SJSA1 (cell line): ENCODE measurements at places on chromosomes 13 and 19. TPM values are rescaled to one million over a fixed set of nuclear protein-coding genes. Genes with fewer than 3 reads are reported as not detected.
A peak's percentile ranks its signal among the peaks of the same experiment; 100 is the strongest.

DNA sequence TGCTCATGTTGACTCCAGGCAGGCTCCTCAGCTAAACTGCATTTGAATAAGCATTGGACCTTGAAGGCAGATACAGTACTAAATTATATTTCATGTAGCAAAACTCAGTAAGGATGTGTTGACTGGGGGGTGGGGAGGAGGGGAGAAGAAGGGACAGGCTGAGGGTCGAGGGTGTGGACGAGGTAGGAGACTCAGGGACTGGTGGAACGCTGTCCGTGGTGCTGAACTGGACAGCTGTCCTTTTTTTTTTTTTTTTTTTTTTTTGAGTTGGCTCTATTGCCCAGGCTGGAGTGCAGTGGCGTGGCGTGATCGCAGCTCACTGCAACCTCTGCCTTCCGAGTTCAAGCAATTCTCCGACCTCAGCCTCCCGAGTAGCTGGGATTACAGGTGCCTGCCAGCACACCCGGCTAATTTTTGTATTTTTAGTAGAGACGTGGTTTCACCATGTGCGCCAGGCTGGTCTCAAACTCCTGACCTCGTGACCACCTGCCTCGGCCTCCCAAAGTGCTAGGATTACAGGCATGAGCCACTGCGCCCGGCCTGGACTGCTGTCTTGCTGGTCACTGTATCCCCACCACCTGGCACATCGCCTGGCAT, 33.2 kb upstream of the CASP14 start:
- no peak for DNase-seq

CLEC11A gene
- 0.56 and 1.7 TPM in 2 replicates for total RNA-seq

DNA sequence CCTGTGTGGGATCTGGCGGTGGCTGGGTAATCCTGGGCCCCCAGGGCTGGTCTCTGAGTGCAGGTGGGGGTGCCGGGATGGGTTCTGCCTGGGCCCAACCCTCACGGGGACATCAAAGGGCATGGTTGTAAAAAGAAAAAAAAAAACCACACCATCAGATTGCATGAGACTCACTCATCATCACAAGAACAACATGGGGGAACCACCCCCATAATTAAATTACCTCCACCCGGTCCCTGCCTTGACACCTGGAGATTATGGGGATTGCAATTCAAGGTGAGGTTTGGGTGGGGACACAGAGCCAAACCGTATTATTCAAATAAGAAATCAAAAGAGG, 14.3 kb downstream of the C1QTNF9 start:
- no peak for DNase-seq

- DNase-seq: no peak
Measured at GRCh38 chr13:89694451-89694850, 1653.0 kb upstream of the MIR17HG start.

- DNase-seq: no peak
Measured at GRCh38 chr13:65149687-65150086, 2080.4 kb downstream of the PCDH9 start.

GFY gene
- not detected in 2 replicates for total RNA-seq

DNA sequence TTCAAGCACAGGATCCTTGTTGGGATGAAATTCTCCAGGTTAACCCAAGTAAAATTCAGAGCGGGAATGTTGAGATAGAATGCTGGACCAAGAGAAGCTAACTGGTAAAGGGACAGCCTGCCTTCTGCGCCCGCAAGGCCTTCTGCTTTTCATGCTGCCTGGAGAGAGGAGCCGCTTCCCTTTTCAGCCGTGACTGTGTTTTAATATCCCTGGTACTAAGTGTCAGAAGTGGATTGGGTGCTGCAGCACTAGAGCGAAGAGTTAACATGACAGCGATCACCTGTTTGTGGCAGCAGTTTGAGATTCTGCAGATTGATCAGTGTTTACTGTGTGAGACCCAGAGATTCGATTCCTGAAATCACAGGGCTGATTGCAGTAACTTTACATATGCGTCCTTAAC, 197.4 kb upstream of the ZNF536 start:
- DNase-seq: no peak

GRCh38 chr13:30026093-30026492, 175.7 kb upstream of the UBL3 start:
- DNase-seq: no peak

GRCh38 chr13:57224414-57224813, 57.4 kb downstream of the PRR20E start:
- no peak for DNase-seq

DNA sequence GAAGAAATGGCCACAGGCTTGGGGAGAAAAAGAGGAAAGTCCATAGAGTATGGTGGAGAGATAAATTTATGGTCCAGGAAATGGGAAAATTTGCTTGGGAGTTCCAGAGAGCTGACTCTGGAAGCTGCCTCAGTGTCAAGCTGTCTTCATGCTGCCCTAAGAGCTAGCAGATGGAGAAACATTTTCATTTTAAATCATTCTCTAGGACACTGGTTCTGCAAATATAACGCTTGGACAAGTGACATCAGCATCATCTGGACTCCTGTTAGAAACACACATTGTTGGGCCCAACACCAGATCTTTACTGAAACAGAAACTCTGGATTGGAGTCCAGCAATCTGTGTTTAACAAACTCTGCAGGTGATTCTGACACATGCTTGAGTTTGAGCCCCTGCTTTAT, 592.0 kb upstream of the KLF12 start:
- DNase-seq: no peak

DNA sequence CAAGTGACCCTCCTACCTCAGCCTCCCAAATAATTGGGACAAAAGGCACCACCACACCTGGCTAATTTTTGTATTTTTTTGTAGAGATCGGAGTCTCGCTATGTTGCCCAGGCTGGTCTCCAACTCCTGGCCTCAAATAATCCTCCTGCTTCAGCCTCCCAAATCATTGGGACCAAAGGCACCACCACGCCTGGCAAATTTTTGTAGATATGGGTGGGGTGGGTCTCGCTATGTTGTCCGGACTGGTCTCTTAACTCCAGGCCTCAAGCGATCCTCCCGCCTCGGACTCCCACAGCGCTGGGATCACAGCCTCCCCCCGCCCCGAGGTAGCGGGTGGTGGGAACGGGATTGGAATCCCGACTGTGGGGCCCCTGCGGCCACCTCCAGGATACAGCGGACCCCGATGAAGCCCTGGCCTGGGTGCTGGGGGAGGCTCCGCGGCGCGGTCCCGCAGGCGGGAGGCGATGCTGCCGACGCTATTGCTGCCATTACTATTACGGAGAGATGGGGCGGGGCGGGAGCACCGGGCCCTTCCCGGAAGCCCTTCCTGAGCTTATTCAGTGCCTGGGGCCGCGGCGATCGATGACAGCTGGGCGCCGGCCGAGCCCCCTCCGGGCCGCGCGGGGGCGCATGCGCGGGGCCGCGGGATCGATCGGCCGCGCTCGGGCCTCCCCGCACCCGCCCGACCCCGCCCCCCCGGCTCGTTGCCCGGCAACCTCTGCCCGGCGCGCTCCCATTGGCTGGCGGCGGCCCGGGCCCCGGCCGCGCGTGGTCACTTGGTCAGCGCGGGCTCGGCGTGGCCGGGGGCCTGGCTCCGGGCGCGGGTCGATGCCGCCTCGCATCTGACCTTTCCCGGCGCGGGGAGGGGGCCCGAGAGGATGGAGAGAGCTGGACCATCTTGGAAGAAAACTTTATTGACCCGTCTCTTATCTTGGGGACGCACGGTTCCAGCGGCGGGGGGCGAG, 27.9 kb upstream of the ONECUT3 start:
- no peak for DNase-seq

GRCh38 chr13:68588623-68589022, 1358.5 kb upstream of the PCDH9 start:
- DNase-seq: no peak

GRCh38 chr19:46723023-46723461, 6.1 kb upstream of the PRKD2 start:
- DNase-seq: no peak

DNA sequence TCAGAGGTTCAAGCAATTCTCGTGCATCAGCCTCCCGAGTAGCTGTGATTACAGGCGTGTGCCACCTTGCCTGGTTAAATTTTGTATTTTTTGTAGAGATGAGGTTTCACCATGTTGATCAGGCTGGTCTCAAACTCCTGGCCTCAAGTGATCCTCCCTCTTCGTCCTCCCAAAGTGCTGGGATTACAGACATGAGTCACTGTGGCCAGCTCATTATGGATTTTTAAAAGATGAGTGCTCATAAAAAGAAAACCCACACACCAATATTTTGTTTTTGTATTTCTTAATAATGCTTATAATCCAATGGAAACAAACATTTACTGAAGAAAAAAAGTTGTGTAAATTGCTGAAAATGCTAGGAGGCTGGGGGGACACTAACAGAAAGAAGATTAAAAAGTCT, 5.0 kb upstream of the MICU2 start:
- DNase-seq: no peak

- DNase-seq: peak; percentile 78
Measured at GRCh38 chr19:41218615-41219507, at the start of gene AXL. Gene AXL, plus strand, starts transcription at chr19:41219223. Its CDS starts 170 bp downstream, at chr19:41219393.

ZBTB32 gene
- not detected in 2 replicates for total RNA-seq

GRCh38 chr13:60335531-60335930, 61.5 kb upstream of the TDRD3 start:
- no peak for DNase-seq

GRCh38 chr19:33705860-33706259, 84.1 kb downstream of the CHST8 start:
- no peak for DNase-seq

DNA sequence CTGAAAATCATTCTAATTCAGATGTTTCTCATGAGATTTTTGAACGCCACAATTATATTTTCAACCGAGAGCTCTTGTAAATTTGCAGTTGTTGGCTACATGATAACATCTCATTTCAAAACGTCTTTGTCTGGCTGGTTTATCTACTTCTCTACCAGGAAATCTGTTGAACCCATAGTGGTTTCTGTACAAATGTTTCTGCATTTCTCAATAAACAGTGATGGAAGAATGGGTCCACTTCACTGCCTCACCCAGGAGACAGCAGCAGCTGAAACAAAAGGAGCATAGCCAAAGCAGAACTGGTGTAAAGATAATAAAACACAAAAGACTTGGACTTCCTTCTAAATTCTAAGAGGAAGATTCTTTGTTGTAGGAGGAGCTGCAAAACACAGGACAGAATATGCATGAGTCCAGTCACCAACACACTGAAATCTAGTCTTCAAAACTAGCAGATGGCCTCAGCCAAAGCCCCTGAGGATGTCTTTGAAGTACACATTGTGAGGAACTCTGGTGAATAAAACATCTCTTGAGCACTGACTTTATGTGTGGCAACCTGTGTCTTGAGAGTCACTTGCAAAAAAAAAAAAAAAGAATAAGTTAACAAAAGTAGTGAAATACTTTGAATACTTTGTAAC, 68.6 kb upstream of the FGF14 start:
- DNase-seq: no peak

GRCh38 chr13:93861818-93862217, 617.7 kb downstream of the DCT start:
- peak; percentile 84 for DNase-seq

ENOX1 gene
- 0.28 and 1.3 TPM in 2 replicates for total RNA-seq

DNA sequence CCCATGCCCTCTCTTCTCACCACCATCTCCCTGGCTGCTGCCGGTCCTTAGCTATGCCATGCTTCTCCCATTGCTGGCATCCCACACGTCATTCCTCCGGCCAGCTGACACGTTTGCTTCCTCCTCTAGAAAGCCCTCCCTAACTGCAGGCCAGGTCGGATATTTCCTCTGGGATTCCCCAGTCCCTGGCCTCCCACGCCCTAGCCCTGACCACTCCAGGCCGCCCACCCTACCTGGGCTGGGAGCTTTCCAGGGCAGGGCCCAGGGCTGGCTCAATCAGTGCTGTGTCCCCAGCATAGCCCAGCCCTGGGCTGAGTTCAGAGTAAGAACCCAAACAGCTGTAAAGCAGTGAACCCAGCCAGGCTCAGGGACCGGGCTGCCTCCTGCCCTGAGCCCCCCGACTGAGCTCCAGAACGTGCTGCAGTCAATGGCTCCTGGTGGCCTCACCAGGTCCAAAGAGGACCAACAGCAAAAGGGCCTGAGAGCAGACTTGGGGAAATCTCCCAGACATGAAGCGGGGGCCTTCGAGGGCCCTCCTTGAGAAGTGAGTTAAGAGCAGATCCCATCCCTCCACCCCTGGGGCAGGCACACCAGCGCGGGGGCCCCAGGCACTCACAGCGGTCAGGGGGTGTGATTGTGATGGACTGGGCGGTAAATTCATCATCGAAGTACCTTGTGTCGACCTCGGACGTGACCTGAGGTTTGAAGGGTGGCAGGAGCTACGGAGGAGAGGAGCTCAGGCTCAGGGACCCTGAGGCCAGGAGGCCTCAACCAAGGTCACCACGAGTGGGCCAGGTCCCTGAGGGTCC, 8.1 kb upstream of the CCNP start:
- no peak for DNase-seq

DNA sequence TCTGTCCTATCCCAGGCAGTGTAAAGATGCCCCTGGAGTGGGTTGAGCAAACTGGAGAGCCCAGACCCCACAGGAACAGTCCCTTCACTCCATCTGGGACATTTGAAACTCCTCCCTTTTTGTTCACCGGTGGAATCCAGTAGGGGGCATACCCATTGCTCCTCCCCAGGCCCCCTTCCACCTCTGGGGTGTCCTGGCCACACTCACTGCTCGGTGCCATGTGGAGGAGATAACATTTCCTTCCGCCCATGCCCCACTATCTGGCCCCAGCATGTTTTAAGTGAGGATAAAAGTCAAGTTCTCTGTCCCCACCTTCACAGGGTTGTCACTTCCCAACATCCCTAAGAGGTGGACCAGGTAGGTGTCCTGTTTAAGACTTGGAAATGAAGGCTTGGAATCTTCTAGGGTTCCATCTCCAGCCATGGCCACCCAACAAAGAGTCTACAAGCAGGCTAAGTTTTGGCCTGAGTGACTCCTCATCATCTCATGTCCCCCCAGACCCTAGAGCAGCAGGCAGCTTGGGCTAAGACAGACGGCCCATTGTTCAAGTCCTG, 9.3 kb downstream of the ZNF526 start:
- DNase-seq: peak; percentile 35

PPP1R13L gene
- total RNA-seq: 5.1 and 5.6 TPM in 2 replicates

SLITRK5 gene
- not detected in 2 replicates for total RNA-seq

GIPC3 gene
- total RNA-seq: 9.2 and 13.1 TPM in 2 replicates

EXOC3L2 gene
- total RNA-seq: 0.05 TPM in 1 of 2 replicates, not detected in the other
